ENCODE measurements at places on chromosomes 4 and X. TPM values are rescaled to one million over a fixed set of nuclear protein-coding genes. Genes with fewer than 3 reads are reported as not detected.

- DNase-seq = no peak
Observed at GRCh38 chrX:154987940-154988339, 34.6 kb downstream of the F8 start.

- no peak for DNase-seq
Observed at GRCh38 chr4:142960867-142961644, 115.0 kb upstream of the INPP4B start.

DNA sequence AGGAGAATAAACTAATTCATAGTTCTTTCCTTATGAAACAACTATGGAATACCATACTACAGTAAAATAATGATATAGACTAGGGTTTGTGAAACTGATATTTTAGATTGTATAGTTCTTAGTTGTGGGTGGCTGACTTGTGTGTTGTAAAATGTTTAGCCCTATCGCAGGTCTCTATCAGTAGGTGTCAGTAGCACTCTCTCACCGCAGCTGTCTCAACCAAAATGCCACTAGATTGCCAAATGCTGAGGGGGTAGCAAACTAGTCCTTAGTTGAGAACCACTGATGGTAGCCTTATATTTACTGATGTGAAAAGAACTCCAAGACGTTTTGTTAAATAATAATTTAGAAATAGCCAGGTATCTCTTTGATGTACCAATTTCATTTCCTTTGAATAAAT is 48.1 kb downstream of the RHOXF2B start:
- DNase-seq = no peak

DNA sequence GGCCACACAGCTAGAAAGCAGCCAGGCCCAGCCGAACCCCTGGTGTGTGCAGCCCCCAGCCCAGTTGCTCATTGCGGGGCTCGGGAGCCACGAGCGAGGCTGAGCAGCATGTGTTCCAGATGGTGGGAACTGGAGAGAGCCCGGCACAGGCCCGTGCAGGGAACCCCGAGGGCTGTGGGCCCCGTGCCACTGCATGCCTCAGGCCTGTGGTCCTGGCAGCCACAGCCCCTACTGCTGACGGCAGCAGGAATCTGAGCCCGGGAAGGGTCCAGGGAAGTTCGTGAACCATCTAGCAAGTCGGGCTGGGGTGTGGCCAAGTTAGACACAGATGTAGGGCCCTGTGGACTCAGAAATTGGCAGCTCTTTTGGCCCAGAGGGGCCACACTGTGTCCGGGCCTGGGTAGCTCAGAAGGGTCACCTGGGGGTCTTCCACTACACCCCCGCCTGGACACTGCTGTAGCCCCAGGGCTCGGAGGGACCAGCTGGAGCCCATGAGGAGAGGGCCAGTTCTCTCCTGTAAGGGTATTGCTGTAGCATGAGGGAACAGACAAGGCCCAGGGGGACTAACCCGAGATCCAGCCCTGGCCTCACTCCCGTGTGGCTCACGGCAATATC is 12.1 kb downstream of the HTRA3 start:
- no peak for DNase-seq

DNA sequence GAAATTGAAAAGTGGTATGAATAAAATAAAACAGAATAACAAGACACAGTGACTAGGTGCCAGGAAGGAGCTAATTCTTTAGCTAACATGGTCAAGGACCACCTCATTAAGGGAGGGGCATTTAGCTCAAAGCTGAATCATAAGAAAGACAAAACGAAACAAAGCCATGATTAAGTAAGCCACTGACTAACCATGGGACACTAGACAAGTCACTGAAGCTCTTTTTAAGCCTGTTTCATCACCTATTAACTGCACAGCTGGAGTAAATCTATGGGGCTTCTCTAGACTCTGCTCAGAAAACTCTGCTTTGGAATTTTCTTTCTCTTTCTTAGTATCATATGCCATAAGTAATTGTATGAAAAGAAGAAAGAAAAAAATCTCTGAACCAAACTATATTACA is 49.8 kb upstream of the C1QTNF7 start:
- DNase-seq = no peak

Gene CETN2
- total RNA-seq = 24.6 TPM

Data from vagina (tissue), 2 donors.